ENCODE measurements at places on chromosomes 13 and 19.
A peak's percentile ranks its signal among the peaks of the same experiment; 100 is the strongest.

GRCh38 chr19:3538965-3539755 is at the start of gene TEKTIP1:
Gene TEKTIP1 (plus strand): TSS chr19:3539174. CDS start chr19:3539178, 4 bp downstream.
- no peak for DNase-seq

DNA sequence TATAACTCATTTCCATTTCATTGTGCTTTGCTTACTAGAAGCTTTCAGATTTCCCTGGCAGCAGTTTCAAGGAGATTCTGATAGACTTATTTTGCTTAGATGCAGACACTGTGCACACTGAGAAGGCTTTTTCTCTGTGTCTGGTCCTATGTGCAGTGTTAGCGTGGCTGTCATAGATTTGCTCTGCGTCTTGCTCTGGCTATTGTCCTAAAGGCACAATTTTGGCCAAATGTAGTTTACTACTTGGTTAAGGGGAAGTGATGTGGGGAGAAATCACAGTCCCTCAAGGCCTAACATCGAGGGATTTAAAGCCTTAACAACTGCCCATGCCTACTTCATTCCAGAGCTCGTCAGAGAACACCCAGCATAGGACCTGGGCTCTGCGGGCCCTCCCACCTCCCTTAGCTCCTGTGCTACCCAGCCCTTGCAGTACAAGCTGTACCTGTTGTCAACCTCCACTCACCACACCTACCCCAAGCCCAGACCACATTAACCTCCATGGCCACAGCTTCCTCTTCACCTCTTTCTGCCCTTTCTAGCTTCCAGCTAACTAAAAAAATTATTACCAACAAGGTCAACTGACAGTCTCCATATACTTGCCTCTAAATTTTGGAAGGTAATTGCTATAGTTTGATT is 38.9 kb upstream of the KATNAL1 start:
- peak; percentile 13 for DNase-seq

DNA sequence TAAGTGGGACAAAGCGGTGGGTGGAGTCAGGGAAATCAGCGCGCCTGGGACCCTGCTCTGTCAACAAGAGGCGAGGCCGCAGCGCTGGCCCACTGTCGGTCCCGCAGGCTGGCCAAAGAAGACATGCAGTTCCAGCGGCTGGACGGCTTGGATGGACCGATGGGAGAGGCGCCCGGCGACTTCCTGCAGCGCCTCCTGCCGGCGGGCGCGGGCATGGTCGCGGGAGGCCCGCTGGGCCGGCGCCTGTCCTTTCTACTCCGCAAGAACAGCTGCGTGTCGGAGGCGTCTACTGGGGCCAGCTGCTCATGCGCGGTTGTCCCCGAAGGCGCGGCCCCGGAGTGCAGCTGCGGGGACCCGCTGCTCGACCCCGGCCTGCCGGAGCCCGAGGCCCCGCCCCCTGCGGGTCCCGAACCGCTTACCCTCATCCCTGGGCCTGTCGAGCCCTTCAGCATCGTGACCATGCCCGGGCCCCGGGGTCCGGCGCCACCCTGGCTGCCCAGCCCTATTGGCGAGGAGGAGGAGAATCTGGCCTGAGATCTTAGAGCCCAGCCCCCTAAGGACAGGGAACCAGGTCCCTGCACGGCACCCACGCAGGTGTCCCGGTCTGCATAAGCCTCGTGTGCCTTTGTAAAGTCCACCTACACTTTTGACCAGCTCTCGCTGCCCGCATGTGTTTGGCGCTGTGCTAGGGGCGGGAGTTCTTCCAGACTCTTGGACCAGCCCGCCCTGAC is 6.1 kb downstream of the BEST2 start:
- no peak for DNase-seq

DNA sequence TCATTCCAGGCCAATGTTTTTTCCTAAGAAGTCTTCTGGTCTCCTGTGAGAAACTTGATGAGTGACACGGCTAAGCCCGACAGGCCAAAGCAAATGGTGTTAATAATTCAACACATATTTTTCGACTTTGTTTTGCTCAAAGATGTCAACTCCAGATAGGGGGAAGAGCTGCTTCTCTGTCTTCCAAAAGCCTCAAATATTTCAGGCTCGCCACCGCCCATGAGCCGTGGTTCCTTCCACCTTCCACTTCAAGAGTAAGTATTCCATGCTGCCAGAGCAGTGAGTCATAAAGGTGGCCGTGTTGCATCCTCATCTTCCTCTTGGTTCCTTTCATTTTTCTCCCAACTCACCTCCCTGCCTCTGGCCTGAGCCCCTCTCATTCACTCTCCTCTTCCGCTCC is 272.6 kb downstream of the EFNB2 start:
- no peak for DNase-seq

DNA sequence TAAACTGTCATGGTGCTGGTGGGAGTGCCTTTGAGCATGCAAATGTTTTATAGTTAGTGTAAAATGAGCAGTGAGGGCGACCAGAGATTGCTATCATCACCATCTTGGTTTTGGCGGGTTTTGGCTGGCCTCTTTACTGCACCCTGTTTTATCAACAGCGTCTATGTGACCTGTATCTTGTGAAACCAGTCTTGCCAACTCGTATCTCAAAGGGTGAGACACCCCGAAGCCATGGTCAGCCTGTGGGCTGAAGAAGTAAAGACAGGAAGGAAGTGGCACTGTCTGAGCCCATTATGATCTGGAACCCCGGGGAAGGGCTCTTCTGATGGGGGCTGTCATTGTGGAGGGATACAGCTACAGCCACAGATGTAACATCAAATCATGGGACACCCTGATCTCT is 81.5 kb upstream of the FAM216B start:
- no peak for DNase-seq

- no peak for DNase-seq
These were observed 6.5 kb downstream of the MAB21L1 start for GRCh38 chr13:35469806-35470525.

DNA sequence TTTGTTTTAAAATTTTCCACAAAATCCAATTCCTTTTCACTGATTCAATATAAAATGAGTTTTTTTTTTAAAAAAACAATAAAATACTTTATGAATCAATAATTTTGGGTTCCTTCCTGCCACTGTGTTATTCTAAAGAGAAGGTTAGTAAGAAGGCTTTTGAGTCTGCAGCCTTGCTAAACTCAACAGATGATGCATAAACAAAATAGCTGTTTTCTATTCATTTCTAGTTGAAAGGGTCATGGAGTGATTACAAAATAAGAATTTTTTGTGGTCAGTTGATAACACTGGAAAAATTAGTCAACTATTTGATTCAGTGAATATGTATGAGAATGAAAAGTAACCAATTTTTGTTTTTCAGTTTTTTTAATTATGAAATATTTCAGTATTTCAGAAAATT is 169.9 kb downstream of the VWA8 start:
- DNase-seq = no peak

- no peak for DNase-seq
These were observed 13.2 kb downstream of the DIAPH3 start for GRCh38 chr13:60150538-60150937.

DNA sequence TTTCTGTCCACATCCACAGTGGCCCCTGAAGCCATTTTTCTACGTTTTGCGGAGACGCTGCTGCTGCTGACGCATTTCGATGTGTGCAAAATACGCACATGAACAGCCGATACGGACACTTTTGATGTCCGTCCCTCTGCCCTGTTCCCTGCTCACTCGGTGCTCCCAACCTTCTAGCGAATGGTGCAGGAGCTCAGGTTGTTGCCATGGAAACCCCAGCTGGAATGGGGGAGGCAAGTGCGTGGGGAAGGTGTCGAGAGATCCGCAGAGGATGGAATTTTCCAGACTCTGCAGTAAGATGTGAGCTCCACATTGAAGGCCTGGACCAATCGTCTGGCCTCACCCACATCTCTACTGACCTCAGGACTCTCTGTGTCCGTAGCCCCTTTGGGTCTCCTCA is 109.2 kb upstream of the USP29 start:
- no peak for DNase-seq

- peak; percentile 19 for DNase-seq
These were observed 38.0 kb upstream of the ZNF573 start for GRCh38 chr19:37817180-37817981.

- DNase-seq = peak; percentile 19
These were observed 41.7 kb upstream of the CEACAM20 start for GRCh38 chr19:44570984-44571684.

GRCh38 chr19:51593138-51593890 is 22.2 kb downstream of the ZNF175 start:
- no peak for DNase-seq

DNA sequence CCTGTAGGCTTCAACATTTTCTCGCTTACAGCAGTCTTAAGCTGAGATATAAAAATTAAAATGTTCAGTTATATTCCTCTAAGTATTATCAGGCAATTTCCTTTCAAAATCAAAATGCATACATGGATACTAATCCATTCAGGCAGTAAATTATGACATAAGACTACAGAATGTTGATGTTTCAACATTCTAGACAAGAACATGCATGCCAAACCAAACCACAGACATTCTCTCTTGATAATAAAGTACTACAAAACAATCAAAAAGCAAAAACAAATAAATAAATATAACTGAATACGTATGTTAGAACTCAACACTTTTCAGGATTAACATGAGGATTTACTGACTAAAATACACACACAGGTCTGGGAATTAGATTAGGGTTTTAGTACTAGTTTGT is 7.7 kb downstream of the DIS3 start:
- DNase-seq = no peak

DNA sequence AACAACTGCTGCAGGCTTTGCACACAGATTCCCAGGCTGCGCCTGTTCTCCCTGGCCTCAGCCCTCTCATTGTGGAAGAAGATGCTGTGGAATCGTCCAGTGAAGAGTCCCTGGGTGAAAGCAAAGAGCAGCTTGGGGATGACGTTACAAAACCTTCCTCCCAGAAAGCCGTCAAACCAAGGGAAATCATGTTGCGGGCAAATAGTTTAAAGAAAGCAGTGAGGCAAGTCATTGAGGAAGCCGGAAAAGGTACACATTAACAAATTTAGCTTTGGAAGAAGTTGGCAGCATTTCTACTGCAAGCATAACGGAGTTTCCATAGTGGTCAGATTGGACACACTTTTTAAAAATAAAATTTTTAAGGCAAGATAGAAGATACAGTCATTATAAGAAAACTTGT is 82.9 kb upstream of the AKAP11 start:
- no peak for DNase-seq

DNA sequence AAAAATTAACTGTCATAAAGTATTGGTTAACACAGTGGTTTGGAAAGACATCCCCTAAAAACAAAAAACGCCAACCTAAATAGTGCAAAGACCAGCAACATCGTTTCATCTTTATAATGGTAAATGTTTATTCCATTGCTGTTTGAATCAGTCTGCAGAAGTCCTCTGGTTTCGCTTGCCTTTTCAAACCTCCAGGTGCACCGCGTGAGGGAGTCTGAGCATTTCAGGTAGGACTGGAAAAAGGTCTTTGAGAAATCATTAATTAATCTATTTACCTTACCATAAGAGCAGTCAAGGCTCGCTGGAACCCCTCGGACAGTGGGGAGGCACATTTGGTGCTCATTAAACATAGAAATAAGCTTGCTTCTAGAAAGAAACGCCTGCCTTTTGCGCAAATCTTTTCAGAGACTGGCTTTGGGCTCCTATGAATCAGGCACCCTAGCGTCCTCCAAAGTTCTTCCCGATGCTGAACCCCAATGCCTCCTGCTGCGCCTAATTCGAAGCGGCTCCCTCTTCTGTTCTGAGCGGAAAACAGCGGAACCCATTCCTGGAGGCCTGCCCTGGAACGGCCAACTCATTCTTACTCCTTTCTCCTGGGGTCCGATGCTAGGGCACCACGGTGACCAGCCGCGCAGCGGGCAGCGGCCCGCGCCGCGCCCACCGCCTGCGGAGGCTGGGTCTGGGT is 951 bp upstream of the MTUS2 start:
- no peak for DNase-seq

DNA sequence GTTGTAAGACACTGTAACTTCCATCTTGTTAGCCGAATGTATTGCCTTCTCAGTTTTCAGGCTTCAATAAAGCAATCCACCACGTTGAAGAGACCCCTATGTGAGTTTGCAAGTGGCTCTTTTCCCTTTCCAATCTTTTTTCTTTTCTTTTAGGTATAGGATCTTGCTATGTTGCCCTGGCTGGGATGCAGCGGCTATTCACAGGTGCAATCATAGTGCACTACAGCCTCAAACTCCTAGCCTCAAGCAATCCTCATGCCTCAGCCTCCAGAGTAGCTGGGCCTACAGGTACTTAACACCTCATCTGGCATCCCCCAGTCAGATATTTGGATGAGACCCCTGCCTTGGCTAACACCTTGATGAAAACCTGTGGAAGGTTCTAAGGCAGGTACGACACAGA is 33.5 kb upstream of the FEM1A start:
- DNase-seq = no peak

DNA sequence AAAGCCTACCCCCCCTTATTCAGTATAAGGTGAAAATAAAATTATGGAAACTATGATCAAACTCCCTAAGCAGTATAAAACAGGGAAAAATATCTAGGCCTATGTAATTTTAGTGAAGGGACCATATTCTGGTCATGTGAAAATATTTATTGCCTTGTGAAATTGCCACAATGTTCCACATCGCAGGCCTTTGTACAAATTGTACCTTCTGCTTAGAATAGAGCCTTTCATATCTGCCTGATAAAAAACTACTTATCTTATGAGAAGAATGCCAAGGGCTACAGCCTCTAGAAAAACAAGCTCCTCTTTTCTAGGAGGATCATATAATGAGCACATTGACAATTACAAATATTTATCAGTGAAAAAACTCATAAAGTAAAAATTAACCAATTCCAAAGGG is 1280.0 kb downstream of the EFNB2 start:
- no peak for DNase-seq

DNA sequence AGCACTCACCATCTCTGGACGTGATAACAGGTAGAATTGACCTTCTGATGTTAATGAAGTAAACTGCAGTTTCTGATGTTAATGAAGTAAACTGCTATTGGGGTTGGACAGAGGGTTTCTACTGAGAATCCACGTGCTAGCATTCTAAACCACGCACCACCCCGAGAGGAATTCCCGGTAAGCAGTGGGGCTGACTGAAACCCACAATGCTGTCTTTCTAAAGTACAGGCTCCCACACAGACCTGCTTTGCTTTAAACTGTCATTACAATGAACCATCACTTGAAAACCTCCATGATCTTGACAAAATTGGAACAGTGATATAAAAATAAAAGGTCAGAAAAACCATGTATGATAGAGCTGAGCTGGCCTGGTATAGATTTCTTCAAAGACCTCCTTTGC is 559.0 kb downstream of the FGF9 start:
- no peak for DNase-seq

DNA sequence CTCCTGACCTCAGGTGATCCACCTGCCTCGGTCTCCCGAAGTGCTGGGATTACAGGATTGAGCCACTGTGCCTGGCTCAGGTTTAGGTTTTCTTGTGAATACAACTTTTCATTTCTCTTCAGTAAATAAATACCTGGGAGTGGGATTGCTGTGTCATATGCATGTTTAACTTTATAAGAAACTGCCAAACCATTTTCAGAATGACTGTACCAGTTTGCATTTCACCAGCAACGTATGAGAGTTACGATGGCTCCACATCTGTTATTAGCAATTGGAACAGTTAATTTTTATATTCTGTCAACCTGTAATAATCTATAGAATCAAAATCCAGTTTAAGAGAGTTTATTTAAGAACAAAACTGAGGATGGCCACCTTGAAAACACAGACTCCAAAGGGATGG is 52.2 kb downstream of the TEX26 start:
- DNase-seq = no peak

GRCh38 chr13:77397636-77398035 is 70.7 kb upstream of the MYCBP2 start:
- DNase-seq = no peak
